Activated CD4-positive, alpha-beta T cell treated with anti-CD3 and anti-CD28 coated beads for 1 hour (primary cell): ENCODE measurements at places on chromosomes 16 and 17.

DNA sequence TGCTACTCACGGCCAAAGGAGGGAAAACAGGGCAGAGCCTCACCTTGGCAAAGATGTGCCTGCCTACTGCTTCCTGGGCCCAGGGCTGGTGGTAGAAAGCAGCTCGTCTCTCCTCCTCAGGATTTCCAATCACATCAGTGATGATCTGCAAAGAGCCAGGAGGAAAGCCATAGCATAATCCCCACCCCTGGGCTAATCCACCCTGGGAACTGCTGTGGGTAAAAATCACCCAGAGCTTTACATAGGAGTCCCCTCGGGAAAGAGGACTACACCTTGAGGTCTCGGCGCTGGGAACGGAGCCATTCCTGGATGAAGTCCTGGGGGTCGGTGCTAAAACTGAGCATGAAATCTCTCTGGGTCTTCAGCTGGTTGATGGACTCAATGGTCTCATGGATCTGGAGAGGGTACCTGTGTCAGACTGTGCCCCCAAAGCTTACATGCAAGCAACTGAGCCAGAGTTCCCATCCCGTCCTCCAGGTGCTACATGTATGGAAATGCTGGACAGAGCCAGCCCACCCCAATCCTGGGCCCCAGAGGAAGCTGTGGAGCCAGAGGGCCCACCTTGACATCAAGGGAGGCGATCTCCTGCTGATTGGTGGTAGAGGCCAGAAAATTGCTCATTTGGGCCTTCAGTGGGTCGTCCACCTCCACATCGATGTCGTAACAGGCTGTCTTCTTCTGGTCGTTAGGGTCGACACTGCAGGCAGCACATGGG, 5.7 kb upstream of the FTSJ3 start:
- DNase-seq, result no peak

- DNase-seq, result no peak
Observed at GRCh38 chr17:80968602-80969029, 23.0 kb upstream of the CHMP6 start.

GRCh38 chr17:80925688-80926335, 65.8 kb upstream of the CHMP6 start:
- no peak for DNase-seq

DNA sequence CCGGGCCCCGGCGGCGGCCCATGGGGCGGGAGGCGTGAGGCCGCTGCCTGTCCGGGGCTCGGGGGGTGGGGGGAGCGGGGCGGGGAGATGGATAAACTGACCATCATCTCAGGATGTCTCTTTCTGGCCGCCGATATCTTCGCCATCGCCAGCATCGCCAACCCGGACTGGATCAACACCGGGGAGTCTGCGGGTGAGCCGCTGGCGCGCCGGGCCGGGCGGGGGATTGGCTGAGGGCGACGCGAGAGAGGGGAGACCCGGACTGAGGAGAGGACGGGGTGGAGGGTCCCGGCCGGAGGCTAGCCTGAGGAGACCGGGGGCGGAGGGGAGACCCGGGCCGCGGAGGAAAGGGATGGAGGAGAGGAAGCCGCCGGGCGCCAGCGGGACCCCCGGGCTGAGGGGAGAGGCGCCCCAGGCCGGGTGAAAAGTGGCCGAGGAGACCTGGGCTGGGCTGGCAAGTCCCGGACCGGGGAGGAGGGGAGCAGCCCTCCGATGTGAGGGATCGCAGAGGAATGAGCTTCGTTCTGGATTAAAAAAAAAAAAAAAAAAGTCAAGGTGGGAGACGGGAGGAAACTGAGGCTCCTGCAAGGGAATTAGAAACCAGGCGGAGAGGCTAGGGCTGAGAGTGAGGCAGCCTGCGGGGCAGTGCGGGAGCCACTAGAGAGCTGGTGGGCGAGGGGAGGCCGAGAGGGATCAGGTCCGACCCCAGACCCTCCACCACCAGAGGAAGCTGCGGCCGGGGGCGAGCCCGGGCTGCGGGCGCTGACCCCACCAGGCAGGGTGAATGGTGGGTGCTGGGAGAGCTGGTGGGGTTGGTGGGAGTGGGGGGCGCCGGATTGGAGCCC, 526 bp downstream of the MOSMO start:
- no peak for DNase-seq

- no peak for DNase-seq
Observed at GRCh38 chr17:68684949-68685357, 83.8 kb upstream of the FAM20A start.

GRCh38 chr17:75546181-75546580, 20.7 kb downstream of the LLGL2 start:
- DNase-seq, result no peak

DNA sequence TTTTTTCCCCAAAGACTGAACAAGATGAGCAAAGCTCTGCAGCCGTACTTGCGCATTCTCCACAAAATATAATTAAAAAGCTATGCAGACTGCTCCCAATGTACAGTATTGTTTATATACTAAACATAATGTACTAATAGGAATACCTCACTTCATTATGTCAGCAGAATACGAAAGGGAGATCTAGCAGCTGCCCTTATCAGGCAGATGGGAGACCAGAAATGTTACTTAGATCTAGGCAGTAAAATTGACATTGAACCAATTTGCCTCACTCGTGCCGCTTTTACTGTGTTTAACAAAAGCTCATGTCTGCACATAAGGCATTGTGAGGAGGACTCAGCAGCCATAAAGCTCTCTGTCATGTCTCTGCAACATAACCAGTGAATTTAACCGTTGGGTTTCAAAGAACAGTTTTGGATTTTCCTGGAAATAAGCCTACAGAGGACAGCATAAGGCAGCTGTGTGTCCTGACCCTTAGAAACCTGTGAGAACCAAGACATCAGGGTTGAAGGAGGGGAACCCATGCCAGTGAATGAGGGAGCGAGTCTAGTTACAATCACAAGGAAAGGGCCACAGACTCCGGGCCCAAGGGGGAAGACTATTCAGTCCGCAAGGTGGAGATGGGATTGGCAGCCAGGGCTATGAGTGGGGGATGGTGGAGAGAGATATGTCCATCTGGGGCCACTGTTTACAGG, 71.4 kb downstream of the GNAO1 start:
- no peak for DNase-seq

DNA sequence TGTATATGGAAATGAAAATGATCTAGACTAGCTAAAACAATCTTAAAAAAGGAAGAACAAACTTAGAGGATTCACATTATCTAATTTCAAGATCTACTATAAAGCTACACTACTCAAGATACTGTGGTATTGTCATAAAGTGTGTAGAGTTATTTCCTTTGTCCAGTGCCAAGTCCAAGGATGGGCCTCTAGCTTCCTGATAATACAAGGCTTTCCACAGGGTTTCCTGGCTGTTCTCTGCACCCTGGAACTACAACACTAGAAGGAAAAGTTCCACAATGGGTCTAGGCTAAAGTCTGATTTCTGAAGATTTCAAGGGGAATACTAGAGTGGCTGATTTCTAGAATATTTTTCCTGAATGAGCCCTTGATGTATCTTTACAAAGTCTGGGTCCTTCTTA, 34.2 kb downstream of the TBC1D3B start:
- no peak for DNase-seq

DNA sequence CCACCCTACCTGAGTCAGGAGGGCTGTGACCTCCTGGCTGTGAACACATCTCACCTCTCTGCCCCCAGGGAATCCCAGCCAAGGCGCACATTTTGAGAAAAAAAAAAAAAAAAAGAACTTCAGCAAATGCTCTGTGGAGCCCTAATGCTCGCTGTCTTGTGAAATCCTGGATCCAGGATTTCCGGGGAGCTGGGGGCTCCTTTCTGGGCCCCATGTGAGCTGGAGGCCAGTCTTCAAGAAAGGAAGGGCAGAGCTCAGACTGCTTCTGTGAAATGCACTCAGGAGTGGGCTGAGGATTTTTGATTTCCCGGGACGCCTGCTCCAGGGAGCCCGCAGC, 36.0 kb upstream of the EMP2 start:
- DNase-seq, result no peak

GRCh38 chr16:86002178-86002900, 103.4 kb downstream of the IRF8 start:
- DNase-seq, result no peak

GRCh38 chr16:81374550-81374949, 59.8 kb downstream of the GAN start:
- DNase-seq, result no peak

DNA sequence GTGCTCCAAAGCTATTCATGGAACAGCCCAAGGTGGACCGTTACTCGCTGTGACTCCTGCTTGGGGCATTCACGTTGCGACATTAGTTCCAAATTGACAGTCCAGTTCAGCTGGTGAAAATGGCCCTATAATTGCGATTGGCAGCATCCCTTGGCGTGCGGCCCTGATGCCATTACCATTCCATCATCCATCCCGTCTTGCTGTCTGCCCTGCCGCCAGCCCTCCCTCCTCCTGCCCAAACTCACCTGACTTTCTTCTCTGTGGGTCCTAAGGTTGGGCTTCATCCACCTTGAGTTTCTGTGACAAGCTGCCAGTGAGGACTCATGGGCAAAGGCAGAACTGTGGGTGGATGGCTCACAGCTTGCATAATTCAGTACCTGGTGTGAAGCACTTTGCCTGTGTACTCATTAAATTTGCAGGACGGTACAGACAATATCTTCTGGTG, 104.6 kb downstream of the RPTOR start:
- no peak for DNase-seq

DNA sequence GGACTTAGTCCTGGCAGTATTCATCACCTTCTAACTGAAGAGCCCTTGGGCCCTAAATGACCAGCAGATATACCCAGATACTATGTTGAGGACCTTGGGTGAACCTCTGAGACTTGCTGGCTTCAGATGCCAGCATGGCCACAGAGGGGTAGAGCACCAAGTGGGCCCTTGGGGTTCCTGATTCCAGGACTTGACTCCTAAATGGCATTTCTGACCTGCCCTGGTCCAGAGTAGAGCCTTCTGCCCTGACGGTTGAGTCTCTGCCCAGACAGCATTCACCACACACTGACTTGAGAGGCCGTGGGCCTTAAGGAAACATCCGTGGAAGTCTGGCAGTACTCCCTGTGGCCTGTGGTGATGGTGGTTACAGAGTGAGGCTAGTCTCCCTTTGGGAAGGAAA, 2.8 kb upstream of the APPBP2 start:
- no peak for DNase-seq

DNA sequence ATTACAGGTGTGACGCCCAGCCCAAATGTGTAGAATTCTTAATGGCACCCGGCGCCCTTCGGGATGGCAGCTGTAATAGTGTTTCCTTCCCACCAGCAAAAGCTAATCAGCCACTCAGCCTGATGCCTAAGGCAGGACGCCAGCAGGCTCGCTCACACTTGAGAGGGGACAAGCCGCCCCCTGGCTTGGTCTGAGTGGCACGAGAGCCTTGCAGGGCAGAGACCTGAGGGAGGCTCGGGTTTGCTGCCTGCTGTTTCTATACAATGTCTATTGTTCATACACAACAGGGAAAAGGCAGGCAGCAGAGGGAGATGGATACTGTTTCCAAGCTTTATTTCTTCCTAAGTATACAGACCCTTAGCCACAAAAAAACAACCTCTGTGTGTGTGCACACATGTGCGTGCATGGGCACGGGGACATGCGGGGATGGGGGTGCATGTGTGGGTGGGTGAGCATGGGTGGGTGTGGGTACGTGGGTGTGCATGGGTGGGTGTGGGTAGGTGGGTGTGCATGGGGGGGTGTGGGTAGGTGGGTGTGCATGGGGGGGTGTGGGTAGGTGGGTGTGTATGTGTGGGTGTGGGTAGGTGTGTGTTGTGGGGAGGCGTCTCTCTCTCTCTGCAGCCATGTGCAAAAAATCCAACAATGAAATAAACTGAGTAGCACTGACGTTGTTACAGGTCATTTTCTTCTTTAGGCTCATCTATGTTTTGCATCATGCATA, 10.0 kb downstream of the SLC38A8 start:
- DNase-seq, result no peak

DNA sequence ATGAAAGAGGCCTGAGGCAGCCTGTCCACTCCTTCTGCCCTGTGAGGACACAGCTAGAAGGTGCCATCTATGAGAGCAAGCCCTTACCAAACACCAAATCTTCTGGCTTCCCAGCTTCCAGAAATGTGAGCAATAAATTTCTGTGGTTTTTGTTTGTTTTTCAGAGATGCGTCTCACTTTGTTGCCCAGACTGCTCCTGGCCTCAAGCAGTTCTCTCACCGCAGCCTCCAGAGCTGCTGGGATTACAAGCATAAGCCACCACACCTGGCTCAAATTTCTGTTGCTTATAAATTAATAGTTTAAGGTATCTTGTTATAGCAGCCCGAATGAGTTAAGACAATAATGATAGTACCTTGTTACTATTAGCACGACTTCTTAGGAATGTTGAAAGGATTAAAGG, 12.5 kb upstream of the SLC16A11 start:
- DNase-seq, result no peak
